Stimulated activated CD8-positive, alpha-beta memory T cell treated with anti-CD3 and anti-CD28 coated beads, Interleukin-15, amount 100 ng/mL, for 1 hour (primary cell): ENCODE measurements at places on chromosomes 2 and 18.

- DNase-seq = no peak
Observed at GRCh38 chr2:16948053-16948452, 282.4 kb upstream of the CYRIA start.

DNA sequence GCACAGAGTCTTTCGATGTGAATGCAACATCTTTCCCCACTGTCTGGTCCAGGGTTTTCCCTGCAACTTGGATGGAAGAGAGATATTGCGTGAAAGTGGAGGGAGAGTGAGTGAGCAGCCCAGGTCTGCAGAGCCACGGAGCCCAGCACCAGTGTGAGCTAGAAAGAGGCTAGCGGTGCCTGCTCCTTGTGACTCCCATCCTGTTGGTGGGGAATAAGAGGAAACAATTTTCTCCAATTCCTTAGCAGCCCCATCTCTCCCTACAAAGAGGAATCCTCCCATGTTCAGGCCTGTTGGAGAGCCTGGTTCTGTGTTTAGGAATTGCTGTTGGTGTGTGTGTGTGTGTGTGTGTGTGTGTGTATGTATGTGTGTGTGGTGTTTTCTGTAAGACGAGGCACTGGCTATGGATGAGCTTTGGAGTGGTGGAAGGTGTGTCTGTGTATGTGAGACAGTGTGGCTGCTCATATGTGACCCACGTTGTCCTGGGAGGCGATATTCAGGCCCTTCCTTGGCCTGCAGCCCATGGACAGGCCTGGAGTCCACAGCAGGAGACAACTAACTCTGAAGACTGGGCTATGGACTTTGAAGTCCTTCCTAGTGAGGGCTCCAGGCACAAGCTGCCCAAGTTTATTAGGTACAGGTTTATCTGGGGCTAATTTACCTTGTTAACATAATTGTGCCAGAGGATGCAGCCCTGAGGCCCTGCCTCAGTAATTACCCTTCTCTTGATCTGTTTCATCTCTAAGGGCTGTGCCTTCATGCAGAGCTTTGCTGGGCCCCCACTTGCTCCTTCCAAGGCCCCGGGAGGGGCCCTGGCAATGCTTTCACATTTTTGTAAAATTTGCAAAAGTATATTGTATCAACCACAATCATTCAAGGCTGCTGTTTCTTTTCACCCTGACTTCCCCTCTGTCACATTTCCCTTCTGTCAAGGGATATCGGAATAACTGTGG lies 88.6 kb upstream of the HAAO start:
- DNase-seq = no peak

- DNase-seq = no peak
Observed at GRCh38 chr2:55961318-55961911, 37.8 kb upstream of the EFEMP1 start.

DNA sequence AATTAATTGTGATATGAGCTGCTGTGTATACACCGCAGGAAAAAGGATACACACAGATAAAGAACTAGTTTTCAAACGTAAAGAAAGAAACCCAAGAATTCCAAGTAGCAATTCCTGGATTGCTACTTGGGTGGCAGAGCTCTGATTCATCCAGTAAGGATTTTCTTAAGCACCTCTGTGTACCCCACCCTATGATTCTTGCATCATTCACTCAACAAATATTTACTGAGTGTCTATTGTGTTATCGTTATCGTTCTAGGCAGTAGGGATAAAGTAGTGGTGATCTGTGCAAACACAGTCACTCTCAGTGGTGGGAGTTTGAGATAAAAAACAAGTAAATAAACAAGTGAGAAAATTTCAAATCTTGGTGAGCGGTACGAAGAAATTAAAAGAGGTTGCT lies 4.9 kb upstream of the TMEM200C start:
- DNase-seq = no peak

DNA sequence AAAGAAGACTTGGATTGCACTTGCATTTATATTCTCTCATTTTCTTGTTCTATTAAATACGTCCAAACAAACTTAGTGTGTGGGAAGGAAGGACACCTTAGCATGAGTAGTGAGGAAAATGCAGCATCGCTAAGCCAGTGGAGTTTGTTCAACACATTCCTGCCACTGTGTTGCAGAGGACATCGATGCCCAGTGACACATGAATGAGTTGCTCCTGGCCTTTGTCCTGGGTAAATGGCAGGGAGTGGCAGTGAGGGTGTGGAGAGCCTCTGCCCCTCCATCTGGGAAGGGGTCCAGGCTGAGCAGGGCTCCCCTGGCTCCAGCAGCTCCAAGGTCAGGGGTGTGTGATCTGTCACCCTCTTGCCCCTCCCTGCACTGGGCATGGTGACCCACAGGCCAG lies 75.9 kb downstream of the CABLES1 start:
- no peak for DNase-seq

GRCh38 chr2:104774631-104775030 lies 79.3 kb upstream of the POU3F3 start:
- DNase-seq = no peak

DNA sequence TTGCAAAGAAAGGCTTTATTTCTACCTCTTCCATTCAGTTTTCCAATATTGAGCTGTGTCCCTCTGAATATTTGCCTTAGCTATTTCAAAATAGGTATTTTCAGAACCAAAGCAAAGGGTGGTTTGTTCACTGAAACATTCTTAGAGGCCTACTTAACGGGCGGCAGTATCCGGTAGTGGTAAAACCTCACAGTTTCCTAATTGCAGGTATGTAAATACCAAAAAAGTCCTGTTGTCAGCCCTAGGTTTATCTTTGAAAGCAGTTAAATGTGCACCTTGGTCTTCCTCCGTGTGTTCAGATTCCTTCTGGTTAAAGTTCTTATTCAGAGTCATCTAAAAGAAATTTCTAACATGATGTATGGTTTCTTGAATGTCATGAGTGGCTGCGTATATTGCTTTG lies 38.9 kb downstream of the CCNT2 start:
- DNase-seq = no peak

DNA sequence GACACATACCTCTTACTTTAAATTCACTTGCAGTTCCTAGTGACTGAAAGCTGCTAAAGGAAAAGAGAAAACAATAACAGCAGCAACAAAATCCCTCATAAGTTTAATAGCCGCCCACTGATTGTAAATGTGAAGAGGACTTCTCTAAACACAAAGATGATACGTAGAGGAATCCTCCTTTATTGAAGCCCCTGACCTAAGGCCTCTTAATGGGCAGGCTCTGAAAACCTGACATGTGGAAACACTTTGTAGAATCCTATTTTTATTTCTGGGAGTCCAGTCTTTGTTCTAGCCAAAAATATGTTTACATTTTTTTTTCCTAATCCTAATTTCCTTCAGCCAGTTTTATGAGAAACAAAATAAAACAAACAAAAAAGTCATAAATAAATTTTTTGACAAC lies 1277.7 kb upstream of the CELF4 start:
- no peak for DNase-seq

DNA sequence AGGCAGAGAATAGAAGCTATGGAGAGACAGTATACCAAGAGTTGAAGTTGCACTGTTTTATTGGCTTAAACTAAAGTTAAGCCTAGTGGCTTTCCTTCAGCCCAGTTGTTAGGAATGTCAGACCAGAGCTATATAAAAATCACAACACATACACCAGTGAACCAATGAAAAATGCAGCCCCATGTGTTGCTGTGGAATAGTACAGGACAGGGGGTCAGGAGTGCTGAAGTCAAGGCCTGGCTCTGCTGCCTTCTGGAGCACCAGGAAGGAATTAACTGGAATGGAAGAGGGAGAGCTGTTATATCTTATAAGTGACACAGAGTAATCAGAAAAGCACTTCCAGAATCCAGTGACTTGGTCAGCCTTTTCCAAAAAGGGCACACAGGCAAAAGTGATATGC lies 58.9 kb downstream of the OSR1 start:
- DNase-seq = no peak

DNA sequence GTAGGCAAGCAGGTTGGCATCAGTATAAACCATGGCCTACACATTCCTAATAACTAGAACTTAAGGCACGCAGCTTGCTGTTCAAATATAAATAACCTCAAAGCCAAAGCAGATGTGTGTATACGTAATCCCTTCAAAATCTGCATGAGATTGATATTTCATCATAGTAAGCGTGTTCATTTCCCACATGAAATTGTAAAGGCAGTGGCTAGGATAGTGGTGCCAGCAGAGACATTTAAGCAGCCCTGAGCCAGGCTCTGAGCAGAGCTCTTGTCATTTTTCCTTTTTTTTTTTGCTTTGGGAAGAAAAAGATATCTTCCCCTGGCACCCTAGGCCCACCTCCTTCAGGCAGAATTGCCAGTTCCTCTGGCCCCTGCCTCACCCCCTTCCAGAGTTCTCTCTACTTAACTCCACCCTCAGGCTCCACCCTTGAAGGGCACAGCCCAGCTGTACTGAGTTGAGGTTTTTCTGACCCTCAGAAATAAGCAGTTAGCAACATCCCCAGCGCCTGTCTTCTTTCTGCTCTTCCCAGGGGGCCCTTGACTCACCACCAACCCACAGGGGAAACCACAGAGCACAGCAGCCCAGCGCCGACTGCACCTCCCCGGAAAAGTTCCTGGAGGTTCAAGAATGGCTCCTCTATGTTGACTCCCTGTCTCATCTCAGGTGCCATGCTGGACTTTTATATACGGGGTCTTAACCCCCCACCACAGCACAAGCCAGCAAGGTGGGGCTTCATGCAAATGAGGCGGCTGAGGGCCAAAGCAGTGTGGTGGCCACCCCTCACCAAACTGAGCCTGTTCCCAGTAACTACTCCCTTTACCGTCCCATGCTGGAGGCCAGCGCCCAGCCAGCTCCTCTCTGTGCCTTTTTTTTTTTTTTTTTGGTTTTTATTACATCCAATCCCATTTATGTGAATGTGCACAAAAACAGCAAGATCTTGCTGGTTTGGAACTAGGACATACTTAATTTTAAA lies 84.7 kb downstream of the EHD3 start:
- DNase-seq = no peak

DNA sequence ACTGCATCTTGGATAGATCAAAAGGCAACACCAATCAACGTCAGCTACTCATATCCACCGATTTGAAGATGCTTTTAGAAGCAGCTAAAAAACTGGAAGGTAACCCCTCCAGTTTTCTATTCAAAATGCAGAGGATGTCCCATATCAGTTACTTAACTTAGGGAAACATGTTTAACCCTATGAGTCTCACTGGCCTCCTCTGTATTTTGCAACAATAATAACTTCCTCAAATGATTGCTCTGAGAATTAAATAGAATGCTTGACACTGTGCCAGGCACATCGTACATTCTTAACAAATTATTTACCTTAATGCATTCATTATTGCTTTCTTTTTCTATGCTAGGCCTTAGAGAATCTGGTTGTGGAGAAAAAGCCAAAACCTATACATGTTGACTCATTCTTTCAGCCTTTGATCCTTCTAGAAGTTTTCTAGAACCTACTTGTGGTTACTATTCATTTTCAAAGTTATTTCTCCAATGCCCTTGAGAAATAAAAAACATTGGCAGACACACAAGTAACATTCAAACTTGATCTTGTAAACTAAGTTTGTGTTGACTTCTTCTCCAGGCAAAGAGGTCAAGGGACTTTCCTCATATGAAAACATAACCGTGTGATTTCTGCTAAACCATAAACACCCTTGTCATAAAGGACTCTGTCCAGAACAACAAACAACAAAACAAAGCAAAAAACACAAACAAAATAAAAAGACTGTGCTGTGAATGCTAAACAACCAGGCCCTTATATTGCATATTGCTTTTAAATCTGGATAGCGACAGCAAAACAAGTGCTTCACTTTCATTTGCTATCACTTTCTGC lies 4.6 kb downstream of the DOCK10 start:
- no peak for DNase-seq

DNA sequence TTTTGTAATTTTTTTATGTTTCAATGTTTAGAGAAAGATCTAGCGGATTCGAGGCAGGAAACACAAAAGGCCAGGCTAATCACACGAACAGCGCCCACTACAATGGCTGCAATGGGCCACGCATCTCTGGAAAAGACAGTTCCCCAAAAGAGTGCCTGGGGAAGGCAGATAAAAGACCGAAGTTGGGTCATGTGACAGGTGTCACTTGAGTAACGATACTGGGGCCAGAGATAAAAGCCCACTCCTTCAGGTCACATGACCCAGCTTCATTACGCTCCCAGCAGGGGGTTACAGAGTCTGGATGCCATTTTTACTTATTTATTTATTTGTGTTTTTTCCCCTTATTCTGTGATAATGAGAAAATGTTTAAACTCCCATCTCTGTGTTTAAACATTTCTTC lies 95.4 kb downstream of the CDK15 start:
- DNase-seq = no peak

GRCh38 chr2:80300954-80301353 lies 3.6 kb downstream of the LRRTM1 start:
- DNase-seq = no peak

DNA sequence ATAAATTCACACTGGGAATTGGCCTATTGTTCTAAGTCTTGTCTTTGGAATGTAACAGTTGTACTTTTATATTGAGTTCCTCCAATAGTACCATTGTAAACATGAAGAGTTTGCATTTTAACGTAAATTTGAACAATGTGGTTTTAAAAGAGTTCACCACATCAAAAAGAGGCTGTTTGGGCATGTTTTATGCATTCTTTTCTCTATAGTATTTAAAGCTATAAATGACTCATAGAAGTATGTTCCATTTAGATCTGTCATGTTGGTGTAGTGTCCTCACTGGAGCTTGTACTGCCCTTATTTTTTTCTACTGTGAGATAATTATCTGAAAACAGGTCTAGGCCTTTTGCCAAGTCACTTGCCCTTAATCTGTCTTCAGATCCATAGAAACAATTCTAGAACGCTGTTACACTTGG lies 141.9 kb downstream of the RHBDD1 start:
- DNase-seq = no peak
